ENCODE measurements at places on chromosomes 3 and 15.

DNA sequence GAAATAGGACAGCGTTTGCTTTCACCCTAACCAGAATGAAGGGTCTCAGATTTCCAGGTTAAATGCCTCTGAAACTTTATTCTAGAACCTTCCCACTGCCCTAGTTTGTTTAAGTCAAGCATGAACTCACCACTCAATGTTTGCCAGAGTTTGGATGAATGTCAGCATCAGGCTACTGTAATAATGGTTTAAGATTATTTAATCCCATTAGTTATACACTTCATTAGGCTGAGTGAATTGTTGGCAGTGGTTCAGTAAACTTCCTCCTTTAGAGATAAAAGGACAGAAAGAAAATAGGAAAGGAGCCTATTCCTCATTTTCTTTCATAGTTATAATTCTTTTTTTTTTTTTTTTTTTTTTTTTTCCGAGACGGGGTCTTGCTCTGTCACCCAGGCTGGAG, 401.9 kb upstream of the TPRG1 start:
- DNase-seq: no peak

GRCh38 chr15:88904257-88904623, 8.9 kb upstream of the HAPLN3 start:
- no peak for DNase-seq

DNA sequence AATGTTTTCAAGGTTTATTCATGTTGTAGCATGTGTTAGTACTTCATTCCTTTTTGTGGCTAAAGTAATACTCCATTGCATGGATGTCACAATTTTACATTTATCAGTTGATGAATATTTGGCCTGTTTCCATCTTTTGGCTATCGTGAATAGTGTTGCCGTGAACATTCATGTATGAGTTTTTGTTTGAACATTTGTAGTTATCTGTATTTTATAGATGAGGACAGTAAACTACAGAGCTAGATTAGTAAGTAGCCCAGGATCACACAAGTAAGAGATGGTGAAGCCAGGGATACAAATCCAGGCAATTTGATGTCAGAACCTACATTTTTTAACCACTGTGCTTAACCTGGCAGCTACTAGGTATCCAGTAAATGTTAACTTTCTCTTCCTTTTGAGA, 63.2 kb downstream of the ASTE1 start:
- DNase-seq: no peak

DNA sequence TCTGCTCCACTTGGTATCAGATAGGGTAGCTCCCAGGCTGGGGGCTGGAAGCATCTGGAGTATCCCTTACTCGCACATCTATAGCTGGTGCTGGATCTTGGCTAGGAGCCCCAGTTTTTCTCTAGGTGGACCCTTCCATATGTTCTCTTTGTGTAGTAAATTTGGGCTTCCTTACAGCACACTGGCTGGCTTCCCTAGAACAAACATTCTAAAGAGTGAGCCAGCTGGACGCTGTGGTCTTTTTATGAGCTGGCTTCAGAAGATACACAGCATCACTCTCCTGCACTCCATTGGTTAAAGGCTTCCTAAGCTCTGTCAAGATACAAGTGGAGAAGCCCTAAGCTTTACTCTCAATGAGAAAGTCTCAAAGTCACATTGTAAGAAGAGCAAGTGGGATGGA, 322.1 kb downstream of the WDR72 start:
- no peak for DNase-seq

DNA sequence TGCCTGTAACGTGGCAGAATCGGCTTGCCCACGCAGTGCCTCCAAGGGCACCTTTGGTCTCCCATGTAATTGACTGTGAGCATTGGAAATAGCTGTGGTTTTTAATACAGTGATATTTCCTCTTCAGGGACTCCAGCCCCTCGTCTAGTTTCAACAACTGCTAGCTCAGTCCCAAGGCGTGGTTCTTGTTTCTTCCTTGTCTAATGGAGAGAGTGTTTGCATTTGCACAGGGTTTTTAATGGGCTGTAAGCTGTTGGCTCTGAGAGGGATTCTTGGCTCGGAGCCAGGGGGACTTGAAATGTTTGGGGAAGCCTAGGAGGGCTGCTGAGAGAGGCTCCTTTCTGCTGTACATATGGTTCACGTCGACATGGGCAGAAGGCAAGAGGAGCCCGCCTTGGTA, 86.2 kb downstream of the THSD4 start:
- no peak for DNase-seq

DNA sequence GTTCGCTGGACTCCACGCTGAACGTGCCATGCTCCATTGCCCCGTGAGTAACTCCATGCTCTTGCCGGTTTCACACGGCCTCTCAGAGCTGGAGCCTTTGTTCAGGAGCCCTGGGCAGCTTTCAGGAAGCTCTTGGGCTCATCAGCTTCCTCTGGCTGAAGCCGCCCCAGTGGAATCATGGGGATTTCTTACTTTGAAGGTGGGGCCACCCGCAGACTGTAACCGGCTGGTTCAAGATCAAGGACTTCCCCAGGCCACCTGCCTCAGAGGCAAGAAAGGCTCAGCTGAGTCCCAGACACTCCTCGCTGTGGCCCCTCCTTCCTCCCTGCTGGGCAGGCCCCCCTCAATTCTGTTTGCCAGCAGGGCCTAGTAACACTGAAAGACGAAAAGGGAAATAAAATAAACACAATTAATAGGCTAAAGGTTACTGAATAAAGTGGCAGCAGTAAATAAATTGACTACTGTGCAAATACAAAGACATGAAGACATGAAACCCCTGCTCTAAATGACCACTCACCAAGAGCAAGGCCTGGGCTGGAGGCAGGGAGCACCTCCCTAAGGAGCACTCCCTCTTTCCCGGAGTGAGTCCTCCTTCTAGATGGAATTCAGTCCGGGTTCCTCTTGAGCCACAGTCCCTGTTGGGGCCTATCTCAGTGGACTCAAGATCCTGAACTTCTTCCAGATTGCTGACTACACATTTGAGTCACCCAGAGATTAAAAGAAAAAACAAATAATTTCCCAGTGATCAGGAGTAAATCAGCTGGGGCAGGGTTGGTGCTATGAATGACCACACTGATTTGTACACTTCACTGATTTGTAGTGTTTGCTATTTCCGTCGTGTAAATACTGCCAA, 51.0 kb downstream of the ZDHHC19 start:
- DNase-seq: no peak

All from stimulated activated CD4-positive, alpha-beta T cell treated with anti-CD3 and anti-CD28 coated beads, Interleukin-12 subunit alpha, Interleukin-12 subunit beta, amount 100 ng/mL, for 24 hours (primary cell).